CD4-positive, alpha-beta T cell (primary cell): ENCODE measurements at places on chromosomes 16 and 17. TPM values are rescaled to one million over a fixed set of nuclear protein-coding genes. Genes with fewer than 3 reads are reported as not detected.

Gene PHF12
- 232 TPM for total RNA-seq

DNA sequence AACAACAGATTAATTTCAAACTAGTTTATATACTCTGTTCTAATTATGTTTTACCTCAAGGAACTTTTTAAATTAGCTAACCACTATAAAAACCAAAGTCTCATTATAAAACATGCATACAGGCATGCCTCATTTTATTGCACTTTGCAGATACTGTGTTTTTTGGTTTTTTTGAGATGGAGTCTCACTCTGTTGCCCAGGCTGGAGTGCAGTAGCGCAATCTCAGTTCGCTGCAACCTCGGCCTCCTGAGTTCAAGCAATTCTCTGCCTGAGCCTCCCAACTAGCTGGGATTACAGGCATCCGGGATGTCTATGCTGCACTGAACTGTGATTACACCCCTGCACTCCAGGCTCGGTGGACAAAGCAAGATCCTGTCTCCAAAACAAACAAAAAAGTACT is 8.8 kb upstream of the JPT1 start:
- H3K36me3 ChIP-seq: peaks cover 16% of the 10 kb centered on the region
- H3K4me1 ChIP-seq: no peaks in the 10 kb centered on the region
- H3K27ac ChIP-seq: no peak overlapping the region
- no peaks in the 10 kb centered on the region for H3K27me3 ChIP-seq
- no peak for DNase-seq
- H3K4me3 ChIP-seq: no peak overlapping the region

DNA sequence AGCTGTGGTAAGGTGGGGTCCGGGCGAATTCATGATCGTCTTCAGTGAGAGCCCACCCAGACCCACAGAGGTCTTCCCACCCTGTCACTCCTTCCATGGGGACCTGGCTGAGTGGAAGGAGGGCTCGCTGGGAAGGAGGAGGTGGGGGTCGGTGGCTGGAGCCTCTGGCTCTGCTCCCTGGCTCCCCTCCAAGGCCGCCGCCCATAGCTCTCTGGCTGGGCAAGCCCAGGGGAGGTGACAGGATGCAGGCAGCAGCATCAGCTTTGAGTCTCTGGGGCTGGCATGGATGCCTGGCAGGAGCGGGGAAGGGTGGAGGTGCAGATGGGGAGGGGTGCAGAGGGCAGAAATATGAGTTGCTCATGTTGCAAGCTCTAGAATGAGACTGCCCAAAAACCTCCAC is 147.0 kb downstream of the ENGASE start:
- DNase-seq: no peak
- H3K4me3 ChIP-seq: no peak overlapping the region
- no peak overlapping the region for H3K27ac ChIP-seq
- no peaks in the 10 kb centered on the region for H3K36me3 ChIP-seq
- peaks cover 11% of the 10 kb centered on the region for H3K4me1 ChIP-seq

Gene KRTAP4-9
- not detected for total RNA-seq

DNA sequence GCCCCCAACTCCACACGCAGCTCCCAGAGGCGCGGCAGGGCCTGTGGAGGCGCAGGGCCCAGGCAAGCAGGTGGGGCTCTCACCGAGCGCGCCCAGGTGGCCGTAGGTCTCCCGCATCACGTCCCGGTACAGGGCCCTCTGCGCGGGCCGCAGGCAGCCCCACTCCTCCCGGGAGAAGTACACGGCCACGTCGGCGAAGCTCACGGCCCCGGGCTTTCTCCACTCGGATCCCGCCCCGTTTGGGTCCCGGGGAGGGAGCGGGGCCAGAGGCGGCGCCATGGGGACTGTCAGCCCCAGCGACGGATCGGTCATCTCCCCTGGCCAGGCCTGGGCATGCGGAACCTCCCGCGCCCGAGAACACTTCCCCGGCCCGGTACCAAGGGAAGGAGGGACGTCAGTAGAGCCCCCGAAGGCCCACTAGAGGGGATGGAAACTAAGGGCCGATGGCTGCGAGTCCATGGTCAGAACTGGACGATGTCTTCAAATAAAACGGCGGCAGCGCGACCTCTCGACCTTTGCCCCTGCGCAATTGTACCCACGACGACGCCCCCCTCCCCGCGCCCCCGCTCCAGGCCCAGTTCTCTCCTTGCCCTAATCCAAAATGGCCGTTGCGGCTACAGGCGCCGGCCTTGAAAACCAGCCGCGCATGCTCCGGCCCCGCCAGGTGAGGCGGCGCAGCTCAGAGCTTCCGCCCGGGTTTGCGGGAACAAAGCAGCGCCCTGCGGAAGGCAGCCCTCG is at the start of gene ZNF747:
Gene ZNF747 (minus strand): TSS at position 491 of the 738 bp plus-strand sequence. CDS start 179 bp downstream, at position 312.
- DNase-seq: peak; percentile 93
- peaks cover 17% of the 10 kb centered on the region for H3K36me3 ChIP-seq

GRCh38 chr17:740240-741017 is 8.0 kb downstream of the TLCD3A start:
- H3K4me3 ChIP-seq: no peak overlapping the region
- DNase-seq: peak; percentile 11
- peaks cover 22% of the 10 kb centered on the region for H3K36me3 ChIP-seq

Gene CHD9NB
- total RNA-seq: not detected

DNA sequence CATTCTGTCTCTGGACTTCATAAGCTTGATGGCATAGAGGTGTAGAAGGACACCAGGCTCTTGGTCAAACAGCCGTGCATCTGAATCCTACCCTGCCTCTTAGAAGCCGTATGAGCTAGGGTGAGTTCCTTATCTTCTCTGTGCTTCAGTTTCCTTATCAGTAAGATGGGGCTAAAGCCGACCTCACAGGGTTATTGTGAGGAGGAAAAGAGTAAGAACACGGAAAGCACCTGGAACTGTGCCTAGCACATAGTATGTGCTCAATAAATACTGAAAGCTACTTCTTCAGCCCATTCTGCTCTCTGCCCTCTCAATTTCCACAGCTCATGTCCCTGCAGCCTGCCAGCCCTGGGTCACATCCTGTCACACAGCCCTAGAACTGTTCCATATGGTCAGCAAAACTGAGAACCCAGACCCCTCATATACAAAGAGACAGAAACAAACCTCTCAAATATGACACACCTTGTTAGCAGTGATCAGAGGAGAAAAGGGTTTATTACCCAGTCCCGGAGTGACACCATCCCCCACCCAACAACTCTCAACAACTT is 17.0 kb upstream of the UBTF start:
- peaks cover 7% of the 10 kb centered on the region for H3K4me1 ChIP-seq
- no peak overlapping the region for H3K4me3 ChIP-seq
- H3K27me3 ChIP-seq: no peaks in the 10 kb centered on the region
- H3K27ac ChIP-seq: no peak overlapping the region
- H3K36me3 ChIP-seq: no peaks in the 10 kb centered on the region
